ENCODE measurements at places on chromosomes 16 and 17. TPM values are rescaled to one million over a fixed set of nuclear protein-coding genes. Genes with fewer than 3 reads are reported as not detected.

Gene ZNF750
- not detected for total RNA-seq

Gene MILR1
- total RNA-seq, result not detected

Gene TNS4
- not detected for total RNA-seq

Gene GDE1
- 135 TPM for total RNA-seq

Gene RAB40C
- total RNA-seq, result 30.7 TPM

Gene CRISPLD2
- total RNA-seq, result 12.9 TPM

Gene PMFBP1
- 0.10 TPM for total RNA-seq

Gene MYH1
- not detected for total RNA-seq

Gene OR4D1
- total RNA-seq, result 0.05 TPM

Gene KRTAP4-4
- not detected for total RNA-seq

Gene SCGB1C2
- total RNA-seq, result not detected

- no peaks in the 10 kb centered on the region for H3K27me3 ChIP-seq
- H3K27ac ChIP-seq, result no peak overlapping the region
- no peaks in the 10 kb centered on the region for H3K36me3 ChIP-seq
- no peak for DNase-seq
- H3K4me3 ChIP-seq, result no peak overlapping the region
These were observed 88.8 kb downstream of the CACNG1 start for GRCh38 chr17:67133161-67133560.

DNA sequence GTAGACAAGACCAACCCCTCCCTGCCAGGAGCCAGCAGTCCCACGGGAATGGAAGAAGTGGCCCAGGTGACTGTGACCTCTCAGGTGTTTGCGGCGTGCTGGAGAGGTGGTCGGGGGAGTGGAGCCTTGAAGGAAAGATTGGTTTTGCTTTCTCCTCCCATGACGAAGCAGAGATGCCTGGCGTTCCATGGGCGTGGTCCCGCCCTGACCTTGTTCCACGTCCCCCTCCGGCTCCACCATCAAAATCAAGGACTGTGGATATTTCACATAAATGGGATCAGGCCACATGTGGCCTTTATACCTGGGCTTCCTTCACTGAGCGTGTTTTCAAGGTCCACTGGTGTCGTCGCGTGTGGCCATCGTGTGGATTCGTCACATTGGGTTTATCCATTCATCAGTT, 270.6 kb upstream of the TNRC6C start:
- no peaks in the 10 kb centered on the region for H3K36me3 ChIP-seq
- no peak overlapping the region for H3K4me3 ChIP-seq
- peaks cover 32% of the 10 kb centered on the region for H3K27me3 ChIP-seq
- H3K27ac ChIP-seq, result no peak overlapping the region

DNA sequence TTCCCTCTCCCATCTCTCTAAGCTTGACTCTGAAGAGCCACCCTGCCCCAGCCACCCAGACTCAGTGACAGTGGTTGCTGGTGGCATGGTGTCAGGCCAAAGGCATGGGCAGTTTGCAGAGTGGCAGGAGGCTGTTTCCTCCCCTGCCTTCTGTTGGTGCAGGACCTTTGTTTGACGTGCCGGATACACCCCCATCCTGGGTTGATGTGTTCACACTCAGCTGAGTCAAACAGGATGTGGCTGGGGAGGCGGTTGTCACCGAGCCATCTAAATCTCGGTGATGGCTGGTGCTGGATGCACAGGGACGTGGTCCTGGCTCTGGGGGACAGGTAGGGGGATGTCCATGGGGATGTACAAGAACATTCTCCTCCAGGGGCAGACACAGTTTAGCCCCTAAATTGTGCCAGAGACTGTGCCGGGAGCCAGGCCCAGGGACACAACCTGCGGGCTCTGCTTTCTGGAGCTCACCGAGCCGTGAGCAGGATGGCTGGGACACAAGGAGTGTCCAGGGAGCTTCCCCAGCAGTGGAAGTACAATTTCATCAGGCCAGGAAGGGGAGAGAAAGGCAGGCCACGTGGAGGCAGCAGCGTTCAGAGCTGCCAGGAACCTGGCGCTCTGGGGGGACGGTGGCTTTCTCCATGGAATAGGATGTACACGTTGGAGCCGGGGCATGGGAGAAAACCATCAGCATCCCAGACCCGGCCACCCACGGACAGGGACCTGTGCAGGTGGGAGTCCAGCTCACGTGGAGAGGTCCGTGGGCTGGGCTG, 264.2 kb downstream of the SEC14L1 start:
- peaks cover 82% of the 10 kb centered on the region for H3K4me1 ChIP-seq
- no peaks in the 10 kb centered on the region for H3K36me3 ChIP-seq
- peak; percentile 43 for DNase-seq
- H3K27me3 ChIP-seq, result no peaks in the 10 kb centered on the region
- peak overlapping the region; percentile 79 for H3K27ac ChIP-seq
- H3K4me3 ChIP-seq, result peak overlapping the region; percentile 3

- no peak for DNase-seq
- no peak overlapping the region for H3K4me3 ChIP-seq
- H3K36me3 ChIP-seq, result no peaks in the 10 kb centered on the region
- no peaks in the 10 kb centered on the region for H3K4me1 ChIP-seq
- H3K27ac ChIP-seq, result no peak overlapping the region
- H3K27me3 ChIP-seq, result no peaks in the 10 kb centered on the region
These were observed 90.1 kb upstream of the CDC42EP4 start for GRCh38 chr17:73401911-73402310.

GRCh38 chr16:84553873-84554399, 49.5 kb upstream of the MEAK7 start:
- no peak overlapping the region for H3K27ac ChIP-seq
- H3K4me1 ChIP-seq, result no peaks in the 10 kb centered on the region
- H3K27me3 ChIP-seq, result no peaks in the 10 kb centered on the region
- DNase-seq, result no peak
- no peak overlapping the region for H3K4me3 ChIP-seq

DNA sequence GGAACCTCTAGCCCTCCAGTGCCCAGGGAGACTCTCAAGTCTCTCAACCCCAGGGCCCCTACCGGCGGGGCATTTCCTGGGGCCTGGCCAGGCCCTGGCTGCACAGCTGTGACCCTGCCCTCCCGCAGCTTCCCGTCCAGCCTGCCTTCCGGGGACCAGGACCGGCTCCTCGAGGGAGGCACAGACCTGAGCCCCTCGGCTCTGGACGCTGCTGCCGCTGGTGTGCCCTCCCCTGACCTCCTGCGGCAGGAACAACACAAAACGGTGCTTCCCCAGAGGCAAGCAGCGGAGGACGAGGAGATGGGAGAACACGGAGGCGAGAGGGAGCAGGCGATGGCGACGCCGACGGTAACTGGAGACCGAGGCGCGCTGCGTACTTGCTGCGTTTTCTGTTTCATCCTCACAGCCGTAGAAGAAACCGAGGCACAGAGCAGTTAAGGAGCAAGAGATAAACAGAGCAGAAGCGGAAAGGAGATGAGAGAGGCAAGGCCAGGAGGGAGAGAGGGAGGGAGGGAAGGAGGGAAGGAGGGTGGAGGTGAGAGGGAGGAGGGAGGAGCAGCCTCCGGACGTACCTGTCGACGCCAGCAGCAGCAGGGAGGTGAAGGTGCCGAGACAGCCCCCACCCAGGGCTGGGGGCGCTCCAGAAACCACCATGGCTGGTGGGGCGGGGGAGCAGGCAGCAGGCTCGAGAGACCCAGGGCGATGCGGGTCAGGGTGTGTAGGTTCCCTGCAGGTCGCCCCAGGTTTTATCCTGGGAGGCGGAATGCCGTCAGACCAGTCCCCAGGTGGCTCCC, at the start of gene PRSS22:
Gene PRSS22, minus strand, starts transcription at position 720 of the 794 bp plus-strand sequence. Its CDS starts 66 bp downstream, at position 654.
- H3K36me3 ChIP-seq, result no peaks in the 10 kb centered on the region
- H3K27me3 ChIP-seq, result no peaks in the 10 kb centered on the region
- H3K27ac ChIP-seq, result peak within 1 kb of the TSS; percentile 79
- H3K4me3 ChIP-seq, result peak within 1 kb of the TSS; percentile 37
- peaks cover 18% of the 10 kb centered on the region for H3K4me1 ChIP-seq

GRCh38 chr17:4853208-4853671, 20.1 kb downstream of the MINK1 start:
- no peaks in the 10 kb centered on the region for H3K27me3 ChIP-seq
- no peak overlapping the region for H3K27ac ChIP-seq
- H3K4me1 ChIP-seq, result no peaks in the 10 kb centered on the region
- no peaks in the 10 kb centered on the region for H3K36me3 ChIP-seq

GRCh38 chr17:58317421-58318064, 11.1 kb downstream of the TSPOAP1 start:
- no peaks in the 10 kb centered on the region for H3K4me1 ChIP-seq
- no peak overlapping the region for H3K27ac ChIP-seq
- DNase-seq, result peak; percentile 45
- H3K27me3 ChIP-seq, result no peaks in the 10 kb centered on the region
- no peaks in the 10 kb centered on the region for H3K36me3 ChIP-seq

DNA sequence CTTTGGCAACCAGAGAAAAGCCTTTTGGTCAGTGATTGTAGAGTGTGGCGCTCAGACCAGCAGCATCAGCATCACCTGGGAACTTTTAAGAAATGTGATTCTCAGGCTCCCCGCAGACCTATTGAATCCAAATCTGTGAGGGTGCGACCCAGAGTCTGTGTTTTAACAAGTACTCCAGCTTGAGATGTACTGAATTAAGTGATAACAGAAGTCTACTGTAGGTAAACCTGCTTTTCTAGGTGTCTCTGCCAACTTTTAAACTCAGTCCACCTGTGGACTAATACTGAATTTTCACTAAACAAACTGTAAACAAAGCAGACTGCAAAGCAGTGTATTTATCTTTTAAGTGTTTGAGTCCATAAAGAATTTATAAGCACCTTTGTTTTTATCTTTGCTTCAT, 43.6 kb downstream of the NUP93 start:
- H3K4me1 ChIP-seq, result no peaks in the 10 kb centered on the region
- H3K27ac ChIP-seq, result no peak overlapping the region
- H3K27me3 ChIP-seq, result no peaks in the 10 kb centered on the region

- H3K36me3 ChIP-seq, result no peaks in the 10 kb centered on the region
- no peaks in the 10 kb centered on the region for H3K4me1 ChIP-seq
- H3K27ac ChIP-seq, result no peak overlapping the region
- peaks cover 8% of the 10 kb centered on the region for H3K27me3 ChIP-seq
These were observed 3.0 kb upstream of the PIPOX start for GRCh38 chr17:29039764-29040598.

GRCh38 chr17:15048933-15049794, 216.0 kb downstream of the PMP22 start:
- no peaks in the 10 kb centered on the region for H3K36me3 ChIP-seq
- H3K4me1 ChIP-seq, result no peaks in the 10 kb centered on the region
- H3K27ac ChIP-seq, result no peak overlapping the region
- DNase-seq, result no peak
- H3K4me3 ChIP-seq, result no peak overlapping the region

- DNase-seq, result no peak
- peaks cover 9% of the 10 kb centered on the region for H3K27me3 ChIP-seq
- no peak overlapping the region for H3K27ac ChIP-seq
- H3K36me3 ChIP-seq, result no peaks in the 10 kb centered on the region
- no peaks in the 10 kb centered on the region for H3K4me1 ChIP-seq
- H3K4me3 ChIP-seq, result no peak overlapping the region
These were observed 240.2 kb upstream of the C16orf82 start for GRCh38 chr16:26826500-26826899.

GRCh38 chr17:35373534-35373983, at the start of gene SLFN11:
Gene SLFN11 (minus strand): TSS chr17:35373621. CDS start chr17:35363807, 9,814 bp downstream.
- no peaks in the 10 kb centered on the region for H3K36me3 ChIP-seq
- no peak for DNase-seq

GRCh38 chr16:23434380-23434779, 18.6 kb downstream of the COG7 start:
- no peaks in the 10 kb centered on the region for H3K27me3 ChIP-seq
- H3K36me3 ChIP-seq, result no peaks in the 10 kb centered on the region
- no peak overlapping the region for H3K27ac ChIP-seq
- H3K4me1 ChIP-seq, result peaks cover 3% of the 10 kb centered on the region
- peak; percentile 61 for DNase-seq

Data from Panc1 (cell line).